ENCODE measurements at places on chromosomes 4 and X. TPM values are rescaled to one million over a fixed set of nuclear protein-coding genes. Genes with fewer than 3 reads are reported as not detected.

Gene RXFP1
- not detected for total RNA-seq

Gene HHIP
- not detected for total RNA-seq

Gene FAM241A
- 3.0 TPM for total RNA-seq

Gene PPP1R2C
- not detected for total RNA-seq

Gene LDB2
- total RNA-seq = not detected

Gene MUC7
- not detected for total RNA-seq

Gene CORIN
- 0.41 TPM for total RNA-seq

Gene GLRB
- not detected for total RNA-seq

Gene CHRDL1
- total RNA-seq = not detected

Gene JCHAIN
- total RNA-seq = not detected

Gene ARAP2
- 51.7 TPM for total RNA-seq

Gene GPR82
- total RNA-seq = not detected

Gene SLC6A14
- total RNA-seq = not detected

Gene TRAM1L1
- total RNA-seq = not detected

Gene PABPC1L2A
- total RNA-seq = not detected
